ENCODE measurements at places on chromosomes 2 and 18.

DNA sequence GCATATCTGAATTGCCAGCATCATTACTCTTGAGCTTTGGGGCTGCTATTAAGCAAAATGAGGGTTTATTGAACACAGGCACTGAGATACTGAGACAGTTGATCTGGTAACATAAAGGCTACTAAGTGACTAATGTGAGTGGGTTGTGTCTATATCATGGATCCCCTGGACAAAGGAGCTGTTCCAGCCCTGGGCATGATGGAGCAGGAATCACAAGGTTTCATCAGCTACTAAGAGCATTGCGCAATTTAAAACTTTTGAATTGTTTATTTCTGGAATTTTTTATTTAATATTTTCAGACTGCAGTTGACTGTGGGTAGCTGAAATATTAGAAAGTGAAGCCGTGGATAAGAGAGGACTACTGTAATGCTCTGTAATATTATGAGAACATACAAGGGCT, 73.5 kb downstream of the MGAT5 start:
- DNase-seq: no peak

- no peak for DNase-seq
Observed at GRCh38 chr2:174607989-174608865, 10.6 kb upstream of the WIPF1 start.

GRCh38 chr2:121562269-121563176, 31.8 kb downstream of the RNU4ATAC start:
- DNase-seq: no peak

DNA sequence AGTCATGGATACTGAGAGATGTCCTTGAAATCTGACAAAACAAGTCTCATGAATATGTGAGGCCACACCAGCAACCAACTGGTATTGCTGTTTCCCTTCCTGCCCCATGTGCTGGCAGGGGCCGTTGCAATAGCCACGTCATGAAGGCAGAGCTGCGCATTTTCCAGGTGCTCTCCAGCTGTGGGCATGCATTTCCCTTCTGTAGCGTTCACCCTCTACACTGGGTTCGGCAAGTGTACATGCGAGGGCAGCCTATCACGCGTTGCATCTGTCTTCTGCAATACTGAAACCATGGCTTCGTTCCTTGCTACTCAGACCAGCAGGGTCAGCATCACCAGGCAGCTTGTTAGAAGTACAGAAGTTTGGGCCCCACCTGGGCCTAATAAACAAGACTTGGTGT, 17.4 kb downstream of the ARL4C start:
- DNase-seq: no peak

DNA sequence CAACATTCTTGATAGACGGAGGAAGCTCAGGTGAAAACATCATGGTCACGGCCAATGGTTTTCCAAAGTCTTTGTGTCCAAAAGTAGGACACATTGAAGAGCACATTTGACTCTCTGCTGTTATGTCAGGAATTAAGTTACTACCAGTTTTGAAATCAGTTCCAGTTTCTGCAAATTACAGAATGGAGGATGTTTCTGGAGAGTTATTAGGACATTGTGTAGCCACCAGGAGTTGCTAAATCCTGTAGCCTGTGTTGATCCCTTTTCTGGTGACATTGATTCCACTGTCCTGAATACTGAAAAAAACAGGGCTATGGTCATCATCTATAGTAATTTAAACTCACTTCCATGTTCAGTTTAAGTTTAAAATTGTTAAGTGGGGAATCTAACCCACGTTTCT, 15.3 kb downstream of the UPP2 start:
- DNase-seq: peak; percentile 40

DNA sequence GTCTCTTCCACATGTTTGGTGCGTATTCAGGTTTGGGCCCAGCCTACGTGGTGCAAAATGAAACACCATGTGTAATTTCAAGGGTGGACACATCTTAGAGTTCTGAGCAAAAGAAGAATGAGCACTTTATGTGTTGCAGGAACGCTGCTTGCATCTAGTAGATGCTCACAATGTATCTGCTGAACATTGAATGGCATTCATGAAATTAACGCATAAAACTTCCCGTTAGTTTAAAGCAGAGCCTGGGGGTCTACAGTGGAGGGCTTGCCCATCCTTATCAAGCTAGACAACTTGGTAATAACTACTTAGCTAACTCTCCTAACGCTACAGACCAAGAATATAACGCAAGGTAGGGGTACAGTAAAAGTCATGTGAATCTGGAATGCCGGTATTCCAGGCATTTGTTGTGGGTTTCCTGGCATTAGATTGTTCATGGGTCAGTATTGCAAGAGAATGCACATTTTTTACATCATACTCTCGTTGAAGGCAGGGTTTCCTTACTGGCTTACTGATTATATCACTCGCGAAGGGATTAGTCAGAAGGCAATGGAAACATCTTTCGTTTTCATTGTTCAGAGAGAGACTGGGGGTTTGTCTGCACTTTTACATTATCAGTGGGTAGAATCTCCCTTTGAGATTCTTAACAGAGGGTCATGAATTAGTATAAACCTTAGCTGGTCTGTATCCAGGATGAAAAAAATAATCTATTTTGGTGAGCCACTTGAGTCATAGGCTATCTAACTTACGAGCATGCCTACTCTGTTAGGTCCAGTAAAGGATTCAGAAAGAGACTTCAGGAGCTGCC, 229.5 kb upstream of the EPAS1 start:
- no peak for DNase-seq

- no peak for DNase-seq
Observed at GRCh38 chr18:43661570-43661969, 384.3 kb upstream of the SYT4 start.

- DNase-seq: no peak
Observed at GRCh38 chr2:196984903-196985302, 58.4 kb upstream of the PGAP1 start.

GRCh38 chr2:238509151-238509835, 82.6 kb downstream of the ASB1 start:
- DNase-seq: no peak

- DNase-seq: peak; percentile 69
Observed at GRCh38 chr2:173963323-173963816, 1.8 kb downstream of the SP3 start.

- no peak for DNase-seq
Observed at GRCh38 chr18:36593001-36593400, 235.8 kb downstream of the TPGS2 start.

GRCh38 chr2:23273786-23274185, 111.2 kb upstream of the KLHL29 start:
- no peak for DNase-seq

DNA sequence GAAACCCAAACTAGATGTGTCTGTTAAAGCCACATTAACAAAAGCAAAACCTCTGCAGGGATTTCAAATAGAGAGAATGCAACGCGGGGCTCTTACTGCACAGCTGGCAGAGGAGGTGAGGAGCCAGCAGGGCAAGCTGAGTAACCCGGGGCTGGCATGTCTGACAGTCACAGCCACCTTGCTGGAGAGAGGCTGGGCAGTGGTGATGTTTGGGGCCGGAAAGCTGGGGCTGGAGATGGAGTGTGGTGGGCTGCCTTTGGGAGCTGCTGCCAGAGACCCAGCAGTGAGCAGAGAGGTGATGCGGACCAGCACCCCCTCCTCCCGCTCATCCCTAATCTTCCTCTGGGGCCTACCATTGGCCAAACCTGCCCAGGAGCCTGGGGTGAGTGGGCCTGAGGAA, 204.5 kb upstream of the ARL4C start:
- no peak for DNase-seq

DNA sequence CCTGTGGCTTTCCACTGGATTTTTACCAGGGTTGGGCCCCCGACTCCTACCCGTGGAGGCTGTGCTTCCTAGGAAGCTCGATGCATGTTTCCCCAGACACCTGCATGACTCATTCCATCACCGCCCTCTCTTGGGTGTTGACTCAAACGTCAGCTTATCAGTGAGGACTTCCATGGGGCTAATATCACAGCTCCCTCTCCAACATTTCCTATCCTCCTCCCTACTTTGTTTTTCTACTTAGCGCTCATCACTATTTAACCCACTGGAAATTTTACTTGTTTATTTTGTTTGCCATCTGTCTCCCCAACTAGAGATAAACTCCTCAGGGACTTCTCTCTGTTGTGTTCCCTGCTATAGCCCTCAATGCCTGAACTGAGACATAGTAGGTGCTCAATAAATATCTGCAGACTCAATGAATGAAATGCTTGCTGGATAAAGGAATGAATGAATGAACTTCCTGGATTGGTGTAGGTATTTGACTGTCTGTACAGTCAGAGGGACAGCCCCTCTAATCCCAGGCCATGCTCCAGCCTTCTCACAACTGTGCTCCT, 89.7 kb upstream of the MSH2 start:
- DNase-seq: no peak

DNA sequence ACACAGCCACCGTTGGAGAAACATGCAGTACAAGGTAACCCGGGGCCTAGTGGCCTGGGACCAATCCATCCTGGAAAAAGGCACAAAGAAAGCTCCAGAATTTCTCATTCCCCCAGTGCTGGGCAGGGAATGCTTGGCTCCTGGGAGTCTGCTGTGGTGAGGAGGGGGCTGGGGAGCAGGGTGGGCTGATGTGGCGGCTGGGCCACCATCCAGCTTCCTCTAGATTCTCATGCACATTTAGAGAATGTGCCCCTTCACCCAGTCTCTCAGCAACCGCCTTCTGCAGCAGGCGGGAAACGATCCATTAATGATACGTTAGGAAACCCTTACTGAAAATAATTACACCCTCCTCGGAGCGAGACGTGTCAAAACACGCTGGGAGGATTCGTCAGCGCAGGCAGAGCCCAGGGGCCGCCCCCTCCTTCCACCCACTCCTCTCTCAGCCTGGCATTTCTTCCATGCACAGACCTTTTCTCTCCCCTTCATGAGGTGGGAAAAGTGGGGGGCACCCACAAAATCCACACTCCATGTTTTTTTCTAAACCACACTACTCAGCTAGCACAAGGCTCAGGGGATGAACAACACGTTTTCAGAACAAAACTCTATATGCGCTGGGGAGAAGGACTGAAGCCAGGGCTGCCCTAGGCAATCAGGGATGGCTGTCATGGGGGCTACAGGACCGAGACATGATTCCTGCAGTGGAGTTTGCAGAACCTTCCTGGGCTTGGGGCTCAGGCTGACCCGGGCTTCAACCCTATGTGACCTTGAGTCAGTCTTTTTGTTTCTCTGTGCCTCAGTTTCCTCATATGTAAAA, 56.1 kb upstream of the SMAD7 start:
- DNase-seq: no peak

DNA sequence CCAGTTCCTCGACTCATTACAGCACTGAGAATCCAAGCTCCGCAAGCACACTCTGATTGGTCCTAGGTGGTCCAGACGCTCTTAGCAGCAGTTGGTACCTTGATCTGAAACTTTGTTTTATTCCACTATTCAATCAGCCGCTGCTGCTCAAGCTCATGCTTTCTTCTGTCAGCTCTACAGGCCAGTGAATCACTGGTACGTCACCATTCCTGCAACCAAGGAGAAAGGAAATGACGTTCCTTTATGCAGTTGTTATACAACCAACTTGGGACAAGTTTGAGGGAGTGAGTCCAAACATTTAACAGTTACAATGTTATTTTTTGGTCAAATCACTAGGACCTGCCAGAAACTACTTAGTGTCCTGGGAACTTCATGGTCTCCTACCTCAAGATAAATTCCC, 398.8 kb upstream of the TMEFF2 start:
- no peak for DNase-seq

DNA sequence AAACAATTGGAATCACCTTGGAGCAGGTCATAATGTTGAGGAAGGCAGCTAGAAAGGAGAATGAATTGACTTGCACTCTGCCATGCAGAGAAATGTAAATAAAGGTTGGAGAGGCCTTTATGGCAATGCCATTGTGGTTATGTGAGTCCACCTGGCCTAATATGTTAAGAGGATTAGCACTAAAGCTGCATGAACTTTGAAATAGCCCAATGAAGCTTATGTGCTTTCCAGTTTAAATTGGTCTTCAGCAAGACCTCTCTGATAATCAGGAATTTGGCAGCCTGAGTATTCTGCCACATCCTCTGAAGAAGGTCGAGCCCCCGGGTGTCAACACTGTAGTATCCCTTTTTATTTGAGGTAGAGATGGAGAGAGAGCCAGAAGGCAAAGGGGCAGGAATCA, 464.9 kb downstream of the CDH2 start:
- DNase-seq: no peak

- no peak for DNase-seq
Observed at GRCh38 chr18:61984349-61984748, 91.5 kb upstream of the RNF152 start.

GRCh38 chr18:3713708-3714107, 263.7 kb downstream of the TGIF1 start:
- no peak for DNase-seq

GRCh38 chr2:136005462-136006196, 20.2 kb upstream of the DARS1 start:
- no peak for DNase-seq

GRCh38 chr18:11851806-11852337, 659 bp downstream of the CHMP1B start:
- DNase-seq: peak; percentile 70

- no peak for DNase-seq
Observed at GRCh38 chr2:86617153-86617552, 6.5 kb downstream of the RNF103 start.

DNA sequence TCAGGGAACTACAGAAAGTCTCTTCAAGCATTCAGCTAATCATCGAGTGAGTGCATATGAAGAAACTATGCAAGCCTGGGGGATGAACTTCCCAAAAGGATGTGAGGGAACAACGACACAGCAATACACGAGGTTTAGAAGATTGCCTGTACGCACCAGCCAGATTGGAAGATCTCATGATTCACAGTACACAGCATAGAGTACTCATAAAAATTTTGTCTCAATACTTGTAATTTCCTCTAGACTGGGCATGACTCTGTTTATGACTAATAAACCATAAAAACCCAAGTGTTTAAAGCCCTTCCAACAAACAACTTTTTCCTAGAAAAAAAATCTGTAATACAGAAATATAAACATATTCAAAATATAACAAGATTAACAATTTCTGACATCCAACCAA, 279.7 kb downstream of the KCNJ3 start:
- DNase-seq: peak; percentile 1

- no peak for DNase-seq
Observed at GRCh38 chr18:71028285-71028762, 739.5 kb downstream of the SOCS6 start.

DNA sequence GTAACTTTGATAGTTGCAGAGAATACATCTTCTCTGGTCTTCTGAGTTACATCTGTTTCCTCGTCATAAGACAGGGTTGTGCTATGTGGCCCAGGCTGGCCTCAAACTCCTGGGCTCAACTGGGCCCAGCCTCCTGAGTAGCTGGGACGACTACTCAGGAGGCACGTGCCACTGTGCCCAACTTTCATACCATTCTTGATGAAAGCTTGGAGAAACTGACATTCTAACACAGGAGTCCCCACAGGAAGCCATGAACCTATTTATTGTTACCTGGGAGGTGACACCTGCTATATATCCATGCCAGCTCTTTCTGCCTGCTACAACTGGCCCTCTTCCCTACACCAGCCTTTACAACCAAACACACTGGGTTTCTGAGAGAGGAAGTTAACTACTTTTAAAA, 19.1 kb downstream of the EIF2AK3 start:
- no peak for DNase-seq

- DNase-seq: no peak
Observed at GRCh38 chr2:144084114-144084661, 435.7 kb downstream of the ZEB2 start.

- DNase-seq: peak; percentile 88
Observed at GRCh38 chr2:43426305-43427031, 169.4 kb downstream of the THADA start.

- no peak for DNase-seq
Observed at GRCh38 chr2:61619561-61619960, 81.4 kb upstream of the XPO1 start.

GRCh38 chr18:76252880-76253279, 242.2 kb downstream of the ZNF516 start:
- DNase-seq: no peak
